ENCODE measurements at places on chromosomes 16 and 17.

DNA sequence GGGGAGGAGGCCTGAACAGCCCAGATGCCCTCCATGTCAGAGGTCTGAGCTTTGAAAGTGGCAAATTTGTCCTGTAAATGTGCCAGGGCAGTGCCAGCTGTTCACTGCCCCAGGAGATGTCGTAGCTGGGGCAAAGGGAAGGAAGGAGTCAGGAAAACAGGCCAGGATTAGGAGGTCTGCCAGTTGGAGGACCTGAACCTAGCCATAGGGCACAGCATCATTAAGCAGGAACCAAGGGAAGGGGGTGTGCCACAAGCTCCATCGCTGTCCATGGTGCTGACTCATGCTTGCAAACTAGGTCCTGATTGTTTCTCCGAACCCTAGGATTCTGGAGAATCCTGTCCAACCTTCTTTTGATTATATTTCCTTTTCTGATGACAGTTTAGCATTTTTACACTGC is 124.2 kb downstream of the TMEM132E start:
- peak; percentile 86 for DNase-seq

DNA sequence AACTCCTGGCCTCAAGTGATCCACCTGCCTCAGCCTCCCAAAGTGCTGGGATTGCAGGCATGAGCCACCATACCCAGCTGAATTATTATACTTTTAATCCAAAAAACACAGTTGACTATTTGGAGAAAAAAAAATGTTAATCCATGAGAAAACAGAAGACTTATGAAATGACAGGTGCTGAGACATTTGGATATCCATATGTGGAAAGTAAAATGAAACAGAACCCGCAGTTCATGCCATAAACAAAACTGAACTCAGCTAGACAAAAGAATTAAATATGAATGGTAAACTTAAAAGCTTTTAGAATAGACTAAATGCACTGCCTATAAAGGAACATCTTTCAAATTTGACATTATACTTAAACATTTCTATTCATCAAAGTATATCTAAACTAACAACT is 8.2 kb upstream of the RBBP6 start:
- no peak for DNase-seq

GRCh38 chr17:3695129-3695722 is 729 bp downstream of the P2RX5 start:
- DNase-seq: peak; percentile 62

- DNase-seq: peak; percentile 88
Observed at GRCh38 chr16:2150418-2151187, 2.2 kb downstream of the RAB26 start.

DNA sequence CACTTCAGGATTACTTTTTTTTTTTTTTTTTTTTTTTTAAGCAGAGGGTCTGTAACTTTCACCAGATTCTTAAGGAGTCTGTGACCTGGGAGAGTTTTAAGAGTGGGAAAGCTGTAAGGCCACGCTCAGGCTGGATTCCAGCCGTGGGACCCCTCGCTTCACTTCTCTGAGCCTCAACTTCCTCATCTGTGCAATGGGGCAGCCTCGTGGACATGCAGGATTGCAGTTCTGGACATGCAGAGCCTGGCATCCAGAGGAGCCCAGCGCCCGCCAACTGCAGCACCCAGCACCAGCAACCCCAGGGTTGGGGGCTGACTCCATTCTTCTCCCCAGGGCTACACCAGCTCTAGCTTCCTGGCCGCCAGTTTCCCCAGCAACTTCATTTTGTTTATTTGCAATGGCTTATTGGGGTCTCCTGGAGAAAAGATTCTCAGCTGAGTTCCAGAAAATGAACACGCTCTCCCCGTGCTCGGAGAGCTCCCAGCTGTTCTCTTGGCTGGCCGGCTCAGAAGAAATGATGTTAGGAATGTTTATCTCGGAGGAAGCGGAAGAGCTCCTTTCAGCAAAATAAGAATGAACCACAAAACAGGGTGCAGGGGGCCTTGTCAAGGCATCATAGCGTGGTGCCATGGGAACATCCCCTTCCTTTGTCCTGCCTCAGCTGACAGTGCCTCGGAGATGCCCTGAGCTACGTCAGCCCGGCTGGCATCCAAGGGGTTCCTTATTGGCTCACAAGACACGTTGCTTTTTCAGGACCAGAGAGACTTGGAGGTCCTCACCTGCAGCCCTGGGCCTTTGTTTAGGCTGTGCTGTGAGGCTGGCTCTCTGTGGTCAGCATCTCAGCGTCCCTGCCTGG is 22.9 kb upstream of the ZCCHC14 start:
- no peak for DNase-seq

GRCh38 chr17:44738214-44738906 is 20.4 kb upstream of the ADAM11 start:
- no peak for DNase-seq

- DNase-seq: peak; percentile 96
Observed at GRCh38 chr17:81926451-81927151, 934 bp downstream of the MAFG start.

- DNase-seq: no peak
Observed at GRCh38 chr17:55816532-55817396, 65.9 kb downstream of the PCTP start.

GRCh38 chr16:27776556-27777225 is 226.7 kb downstream of the KATNIP start:
- DNase-seq: no peak

DNA sequence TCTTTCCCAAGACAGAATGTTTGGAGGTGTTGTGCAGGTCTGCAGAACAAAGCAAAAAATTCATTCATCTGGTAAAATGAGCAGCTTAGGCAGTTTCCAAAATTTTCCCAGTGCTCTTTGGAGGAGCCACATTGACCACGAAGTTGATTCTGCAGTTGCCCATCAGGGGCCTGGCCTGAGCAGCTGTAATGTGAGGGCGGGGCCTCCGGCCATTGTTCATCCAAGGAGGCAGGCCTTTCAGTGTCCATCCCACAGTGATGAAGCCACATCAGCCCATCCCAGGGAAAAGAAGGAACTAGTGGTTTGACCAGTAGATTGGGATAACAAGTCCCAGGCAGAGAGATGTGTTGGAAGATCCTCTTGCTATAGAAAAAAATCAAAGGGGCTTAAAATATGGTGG is 10.1 kb downstream of the UBFD1 start:
- DNase-seq: no peak

- no peak for DNase-seq
Observed at GRCh38 chr17:29667969-29668368, 45.3 kb upstream of the CORO6 start.

DNA sequence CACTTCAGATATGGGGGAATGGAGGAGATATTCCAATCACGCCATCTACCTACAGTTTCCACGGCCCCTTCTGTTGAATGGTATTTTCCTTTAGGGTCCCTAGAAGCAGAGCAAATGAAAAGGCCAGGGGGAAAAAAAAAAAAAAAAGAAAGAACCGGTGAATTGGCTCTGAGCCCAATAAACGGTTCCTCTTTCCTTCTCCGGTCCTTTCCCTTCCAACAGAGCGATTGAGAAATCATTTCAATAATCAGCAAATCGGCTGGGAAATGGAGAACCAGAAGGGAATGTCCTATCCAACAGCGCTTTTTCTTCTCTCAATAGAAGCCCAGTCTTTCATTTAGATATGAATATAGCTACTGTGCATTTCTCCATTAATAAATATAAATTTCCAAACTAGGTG is 26.8 kb upstream of the HOXB13 start:
- DNase-seq: no peak

- no peak for DNase-seq
Observed at GRCh38 chr17:49363251-49363650, 1.2 kb upstream of the ZNF652 start.

- peak; percentile 72 for DNase-seq
Observed at GRCh38 chr16:73065632-73066330, 17.9 kb upstream of the ZFHX3 start.

- DNase-seq: no peak
Observed at GRCh38 chr17:17416400-17417360, 60.1 kb upstream of the MED9 start.

Measured in islet precursor cell (in vitro differentiated cells).